Stimulated activated CD4-positive, alpha-beta T cell treated with anti-CD3 and anti-CD28 coated beads, Interleukin-15, amount 100 ng/mL, for 24 hours (primary cell): ENCODE measurements at places on chromosomes 5 and 9.

DNA sequence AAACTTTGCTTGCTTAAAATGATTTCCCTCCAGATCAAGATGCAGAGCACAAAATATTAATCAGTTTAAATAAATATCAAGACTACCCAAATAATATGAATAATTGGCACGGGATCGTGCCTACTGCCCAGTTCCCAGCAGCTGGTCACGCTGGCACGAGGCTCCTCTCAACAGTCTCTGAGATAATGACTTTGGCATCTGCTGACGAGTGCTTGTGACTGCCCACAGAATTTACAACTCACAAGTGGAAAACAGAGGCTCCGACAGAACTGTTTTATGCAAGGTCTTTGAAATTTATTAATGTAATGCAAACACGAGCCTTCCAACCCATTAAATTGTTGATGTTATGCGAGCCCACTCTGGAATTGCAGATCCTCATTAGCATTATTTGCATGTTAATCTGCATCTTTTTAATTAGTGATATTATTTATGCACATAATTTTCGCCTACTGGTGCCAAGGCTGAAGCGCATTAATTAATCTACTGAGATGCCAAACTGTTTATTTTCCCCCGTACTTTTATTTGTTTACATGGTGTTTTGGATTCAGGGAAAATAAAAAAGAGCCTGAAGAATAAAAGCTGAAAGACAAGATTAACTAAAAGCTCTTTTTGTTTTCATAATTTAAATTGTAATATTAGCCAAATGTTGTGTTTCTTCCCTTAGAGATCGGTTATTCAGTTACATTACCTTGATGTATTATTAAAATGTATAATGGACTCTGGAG is 369.3 kb upstream of the IRX1 start:
- no peak for DNase-seq

DNA sequence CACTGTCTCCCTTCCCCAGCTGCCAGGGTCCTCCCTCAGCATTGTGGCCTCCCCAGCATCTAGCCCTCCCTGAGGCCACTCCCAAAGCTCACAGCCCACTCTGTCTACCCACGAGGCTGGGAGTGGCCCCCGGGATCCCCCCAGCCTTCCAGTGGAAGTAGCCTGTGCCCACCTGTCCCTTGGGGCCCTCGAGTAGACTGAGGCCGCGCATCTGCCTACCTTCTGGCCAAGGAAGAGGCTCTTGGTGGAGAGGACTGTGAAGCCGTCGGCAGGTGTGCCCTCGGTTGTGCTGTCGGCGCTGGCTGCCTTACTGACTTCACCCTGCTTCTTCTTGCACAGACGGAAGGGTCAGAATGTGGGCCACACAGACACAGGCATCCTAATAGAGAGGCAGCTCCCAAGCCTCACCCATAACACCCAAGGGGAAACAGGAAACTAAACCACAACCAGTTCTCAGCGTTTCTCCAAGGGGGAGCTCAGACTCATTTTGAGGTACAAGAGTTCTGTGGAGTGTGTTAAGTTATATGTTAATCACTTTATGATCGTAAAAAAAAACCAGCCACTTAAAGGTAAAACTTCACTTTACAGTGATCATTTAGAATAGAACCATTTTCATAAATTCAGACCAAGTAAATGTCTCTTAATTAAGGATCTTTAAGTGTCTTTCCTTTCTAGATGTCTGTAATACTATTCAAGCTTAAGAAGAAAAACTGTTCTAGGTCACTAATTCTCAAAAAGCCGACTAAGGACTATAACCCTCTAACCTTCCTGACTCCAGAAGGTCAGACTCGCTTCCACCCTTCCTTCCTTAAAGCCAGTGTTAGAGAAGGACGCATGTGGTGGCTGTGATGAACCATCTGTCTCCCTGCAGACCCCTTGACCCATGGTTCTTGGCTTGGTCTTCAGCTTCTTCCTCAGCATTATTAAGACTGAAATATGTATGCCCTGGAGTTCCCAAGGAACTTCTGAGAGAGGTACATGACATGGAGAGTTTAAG is 38.5 kb downstream of the MACROH2A1 start:
- DNase-seq: no peak

DNA sequence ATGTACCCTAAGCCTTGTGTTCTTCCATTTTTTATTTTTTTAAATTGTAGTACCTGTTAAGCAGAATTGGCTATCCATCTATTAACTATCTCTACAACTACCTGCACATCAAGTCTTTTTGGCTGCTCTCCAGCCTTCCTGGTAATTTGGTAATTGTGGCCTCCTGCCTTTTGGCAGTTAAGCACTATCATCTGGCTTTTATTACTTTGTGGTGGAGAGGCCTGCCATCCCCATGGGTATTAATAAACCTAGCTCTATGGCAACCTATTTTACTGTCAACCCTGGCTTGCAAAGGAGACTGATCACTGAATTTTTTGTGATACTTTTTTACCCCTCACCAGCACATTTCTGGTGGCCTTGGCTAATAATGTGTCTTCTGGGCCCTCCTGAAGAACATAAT is 20.5 kb downstream of the SELENOP start:
- no peak for DNase-seq

DNA sequence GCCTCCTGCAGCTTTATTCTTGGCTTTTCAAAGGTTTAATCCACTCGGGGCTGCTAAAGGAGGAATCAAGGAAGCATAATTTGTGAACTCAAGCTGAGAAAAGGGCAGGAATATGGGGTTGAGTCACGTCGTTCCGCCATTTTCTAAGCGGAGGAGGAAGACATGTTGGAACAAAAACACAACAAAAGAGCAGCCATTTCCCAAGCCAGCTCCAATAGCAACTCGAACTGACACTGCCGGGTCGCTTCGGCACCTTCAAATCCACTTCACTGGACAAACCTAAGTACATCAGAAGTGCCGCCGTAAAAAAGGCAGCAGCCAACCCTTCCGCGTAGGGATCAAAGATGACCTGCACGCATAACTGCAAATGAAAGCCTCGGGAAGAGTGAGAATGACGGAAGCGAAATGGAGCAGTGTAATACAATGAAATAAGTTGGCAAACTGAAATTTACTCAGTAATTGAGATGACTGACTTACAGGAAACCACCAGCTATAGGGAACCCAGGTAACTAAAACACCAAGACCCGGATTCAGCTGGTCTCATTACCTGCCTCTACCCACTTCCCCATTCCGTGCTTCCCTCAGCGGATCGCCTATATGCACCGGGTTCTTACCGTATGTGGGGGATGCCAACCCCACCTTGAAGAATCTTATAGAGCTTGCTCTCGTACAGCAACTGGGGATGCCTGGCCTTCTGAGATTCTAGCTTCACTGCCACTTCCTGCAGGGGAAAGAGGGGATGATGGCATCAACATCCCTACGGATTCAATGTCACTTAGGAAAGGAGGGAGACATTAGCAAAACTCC is 1.6 kb downstream of the CSNK1A1 start:
- DNase-seq: peak; percentile 40

- DNase-seq: no peak
Observed at GRCh38 chr9:38408719-38409118, 15.5 kb downstream of the IGFBPL1 start.
